ENCODE measurements at places on chromosomes 3 and 15. TPM values are rescaled to one million over a fixed set of nuclear protein-coding genes. Genes with fewer than 3 reads are reported as not detected.

DNA sequence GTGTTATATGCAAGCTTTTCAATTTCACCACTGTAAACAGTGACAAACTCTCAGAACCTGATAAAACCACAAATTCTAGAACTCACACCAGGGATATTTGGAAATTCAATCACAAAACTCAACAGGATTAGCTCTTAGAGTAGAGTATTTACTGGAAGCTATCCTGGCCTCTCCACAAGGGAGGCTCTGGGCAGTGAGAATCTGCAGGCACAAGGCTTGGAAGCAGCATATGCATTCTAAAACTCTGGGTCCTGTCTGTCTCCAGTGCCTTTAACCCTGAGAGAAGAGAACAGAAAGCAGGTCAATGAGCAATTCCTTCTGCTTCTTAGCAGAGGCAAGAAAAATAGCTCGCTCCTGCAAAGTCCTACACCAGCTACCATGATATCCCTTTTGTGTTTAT lies 23.4 kb downstream of the PLSCR4 start:
- no peak for DNase-seq

DNA sequence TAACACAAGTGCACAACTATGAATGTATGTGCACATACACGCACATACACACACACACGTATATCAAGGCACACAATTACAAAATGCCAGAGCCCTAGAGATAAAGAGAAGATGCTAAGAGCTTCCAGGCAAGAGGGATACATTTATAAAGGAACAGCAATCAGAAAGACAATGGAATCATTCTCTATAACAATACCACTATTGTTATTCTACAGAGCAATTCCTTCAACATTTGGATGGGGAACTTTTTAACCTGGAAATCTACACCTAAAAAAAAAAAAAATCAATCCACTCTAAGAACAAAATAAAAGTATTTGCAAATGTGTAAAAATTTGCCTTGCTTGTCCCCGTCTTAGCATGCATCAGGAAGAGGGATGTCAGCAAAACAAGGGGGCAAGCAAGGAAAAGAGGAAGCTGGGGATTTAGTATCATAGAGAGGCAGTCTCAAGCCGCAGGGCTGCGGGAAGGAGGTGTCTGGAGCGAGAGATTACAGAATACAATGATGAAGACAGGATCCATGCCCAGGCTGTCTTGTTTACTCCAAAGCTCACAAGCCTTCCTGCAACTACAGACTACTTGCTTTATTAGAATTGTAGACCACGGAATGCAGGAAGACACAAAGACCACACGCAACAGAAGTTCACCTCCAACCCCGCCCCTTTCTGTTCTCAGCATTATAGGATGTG lies 220.2 kb downstream of the NTRK3 start:
- no peak for DNase-seq

GRCh38 chr3:179460260-179460659 lies 9.0 kb upstream of the GNB4 start:
- DNase-seq = no peak

The FGF7 gene
- total RNA-seq = 7.2 TPM

DNA sequence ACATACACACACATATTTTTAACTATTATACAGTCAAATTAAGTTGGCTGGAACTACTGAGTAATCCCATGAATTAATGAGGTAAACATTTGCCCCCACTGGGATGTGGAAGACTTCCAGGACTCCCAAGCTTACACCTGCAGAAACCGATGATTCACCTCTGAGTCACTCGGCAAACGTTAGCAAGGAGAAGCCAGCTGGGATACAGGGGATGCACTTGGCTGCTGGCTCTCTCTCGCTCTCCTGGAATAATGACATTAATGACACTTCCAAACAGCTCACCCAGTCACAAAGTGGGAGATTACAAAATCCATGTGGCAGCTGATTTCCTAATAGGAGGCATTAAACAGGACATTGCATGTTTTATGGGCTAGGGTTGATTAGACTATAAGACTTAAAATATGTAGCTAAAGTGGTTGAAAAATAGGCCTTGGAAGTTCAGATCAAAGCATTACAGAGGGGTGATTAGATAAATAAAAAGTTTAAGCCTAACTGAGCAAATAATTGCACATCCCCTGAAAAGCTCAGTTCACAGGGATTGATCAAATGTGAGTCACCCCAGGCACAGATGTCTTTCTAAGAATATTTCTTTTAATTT lies 500.9 kb downstream of the SOX2 start:
- DNase-seq = no peak

- DNase-seq = no peak
Observed at GRCh38 chr3:13487403-13487802, 7.3 kb downstream of the HDAC11 start.

DNA sequence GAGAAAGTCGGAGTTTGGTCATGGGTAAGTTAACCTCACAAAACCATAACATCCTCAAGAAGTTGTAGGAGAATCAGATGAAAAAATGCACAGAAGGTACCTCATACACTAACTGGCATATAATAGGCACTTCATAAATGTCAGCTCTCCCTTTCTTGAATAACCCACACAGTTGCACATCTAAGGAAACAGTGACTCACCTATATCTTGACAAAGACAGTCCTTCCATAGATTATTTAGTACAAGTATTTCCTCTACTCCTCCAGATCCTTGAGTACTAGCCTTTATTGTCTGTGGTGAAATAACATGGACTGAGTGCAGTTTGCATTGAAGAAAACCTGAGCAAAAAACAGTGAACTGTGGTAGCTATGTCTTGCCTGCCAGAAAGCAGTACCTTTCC lies 46.6 kb downstream of the MAGI1 start:
- DNase-seq = no peak

The CTXN2 gene
- total RNA-seq = not detected

All from cardiac septum (tissue), 1 donor.